ENCODE measurements at places on chromosomes 2 and 18.

GRCh38 chr2:42788-43187 lies 3.5 kb downstream of the FAM110C start:
- DNase-seq, result no peak

- no peak for DNase-seq
Observed at GRCh38 chr2:37782155-37782673, 110.8 kb upstream of the CDC42EP3 start.

DNA sequence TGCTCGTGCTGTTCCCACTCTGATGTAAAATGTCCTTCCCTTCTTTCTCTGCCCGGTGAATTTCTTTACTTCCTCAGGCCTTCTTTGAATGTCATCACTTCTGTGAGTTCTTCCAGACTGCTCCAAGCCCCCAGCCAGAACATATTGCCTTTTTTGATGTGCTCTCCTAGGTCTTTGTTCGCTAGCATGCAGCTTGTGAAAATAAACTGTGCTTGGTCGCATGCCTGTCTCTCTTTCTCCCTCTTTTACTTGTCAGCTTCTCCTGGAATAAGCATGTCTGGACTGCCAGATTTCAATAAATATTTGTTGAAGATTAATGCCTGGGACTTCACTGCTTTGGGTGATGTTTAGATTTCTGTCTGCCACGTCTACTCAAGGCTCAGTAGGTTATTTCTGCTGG lies 82.7 kb upstream of the ARHGAP28 start:
- no peak for DNase-seq

DNA sequence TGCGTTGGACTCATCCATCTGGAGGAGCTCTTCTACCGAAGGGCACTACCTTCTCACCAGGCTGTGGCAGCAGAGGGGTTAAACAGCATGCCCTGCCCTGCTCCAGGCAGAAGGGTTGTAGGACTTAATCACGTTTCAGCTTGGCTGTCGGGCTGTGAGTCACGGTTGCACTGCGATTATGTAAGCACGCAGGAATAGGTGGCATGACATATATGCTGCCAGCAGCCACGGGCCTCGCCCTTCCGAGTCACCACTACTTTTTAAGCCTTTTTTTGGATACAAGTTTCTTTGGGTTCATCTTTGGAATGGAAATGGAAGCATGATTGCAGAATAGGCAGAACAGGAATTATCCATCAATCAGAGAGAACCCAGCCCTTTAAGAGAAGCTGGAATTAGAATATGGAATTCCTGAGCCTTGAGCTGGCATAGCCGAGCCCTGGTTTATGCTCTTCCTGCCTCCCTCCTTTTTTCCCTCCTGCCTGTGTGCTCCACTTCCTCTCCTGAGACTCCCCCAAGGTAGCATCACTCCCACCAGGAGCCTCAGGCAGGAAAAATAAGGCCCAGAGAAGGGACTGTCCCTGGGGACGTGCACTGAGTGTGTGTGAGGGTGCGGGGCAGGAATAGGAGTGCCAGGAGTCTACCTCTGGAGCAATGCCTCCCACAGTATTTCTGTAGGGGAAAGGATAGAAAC lies 86.8 kb downstream of the SEMA4F start:
- peak; percentile 42 for DNase-seq

- DNase-seq, result no peak
Observed at GRCh38 chr2:55880416-55881143, 43.0 kb downstream of the EFEMP1 start.

DNA sequence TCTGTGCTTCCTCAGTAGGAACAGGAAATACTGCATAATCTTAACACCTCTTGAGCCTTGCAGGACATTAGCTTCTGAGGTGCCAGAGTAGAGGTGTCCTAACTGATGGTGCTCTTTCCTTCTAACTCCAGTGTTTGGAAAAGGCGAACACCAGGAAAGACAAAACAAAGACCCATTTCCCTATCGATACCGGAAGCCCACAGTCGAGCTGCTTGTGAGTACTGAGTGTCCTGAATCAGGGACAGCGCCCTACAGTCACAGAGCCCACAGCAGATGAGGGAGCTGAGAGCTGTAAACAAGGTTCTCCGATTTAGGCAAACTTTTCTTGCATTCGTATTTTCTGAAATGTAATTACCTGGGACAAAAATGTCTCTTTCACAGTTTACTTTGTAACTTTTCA lies 50.7 kb downstream of the SLC14A2 start:
- no peak for DNase-seq

GRCh38 chr2:202965810-202966460 lies 48.7 kb upstream of the NBEAL1 start:
- peak; percentile 42 for DNase-seq

- no peak for DNase-seq
Observed at GRCh38 chr2:121740973-121741372, 4.3 kb upstream of the NIFK start.

DNA sequence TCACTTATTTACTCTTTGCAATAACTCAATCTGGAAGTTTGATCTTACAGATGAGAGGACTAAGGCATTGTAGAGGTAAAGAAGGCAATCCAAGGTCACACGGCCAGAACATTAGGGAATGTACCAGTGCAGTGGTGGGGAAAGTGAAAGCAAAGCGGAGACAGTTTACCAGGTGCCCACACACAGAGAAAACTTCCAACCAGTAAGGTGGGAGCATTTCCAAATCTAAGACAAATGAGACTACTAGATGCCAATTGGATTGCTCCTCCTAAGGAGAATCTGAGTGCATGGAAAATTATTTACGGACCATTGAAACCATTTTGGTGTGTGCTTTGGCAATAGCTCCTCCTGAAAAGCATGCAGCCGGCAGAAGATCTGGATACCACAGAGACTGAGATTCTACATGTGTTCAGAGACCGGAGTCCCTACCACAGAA lies 34.9 kb downstream of the SLC20A1 start:
- no peak for DNase-seq

GRCh38 chr18:8762968-8763367 lies 57.6 kb downstream of the MTCL1 start:
- no peak for DNase-seq

DNA sequence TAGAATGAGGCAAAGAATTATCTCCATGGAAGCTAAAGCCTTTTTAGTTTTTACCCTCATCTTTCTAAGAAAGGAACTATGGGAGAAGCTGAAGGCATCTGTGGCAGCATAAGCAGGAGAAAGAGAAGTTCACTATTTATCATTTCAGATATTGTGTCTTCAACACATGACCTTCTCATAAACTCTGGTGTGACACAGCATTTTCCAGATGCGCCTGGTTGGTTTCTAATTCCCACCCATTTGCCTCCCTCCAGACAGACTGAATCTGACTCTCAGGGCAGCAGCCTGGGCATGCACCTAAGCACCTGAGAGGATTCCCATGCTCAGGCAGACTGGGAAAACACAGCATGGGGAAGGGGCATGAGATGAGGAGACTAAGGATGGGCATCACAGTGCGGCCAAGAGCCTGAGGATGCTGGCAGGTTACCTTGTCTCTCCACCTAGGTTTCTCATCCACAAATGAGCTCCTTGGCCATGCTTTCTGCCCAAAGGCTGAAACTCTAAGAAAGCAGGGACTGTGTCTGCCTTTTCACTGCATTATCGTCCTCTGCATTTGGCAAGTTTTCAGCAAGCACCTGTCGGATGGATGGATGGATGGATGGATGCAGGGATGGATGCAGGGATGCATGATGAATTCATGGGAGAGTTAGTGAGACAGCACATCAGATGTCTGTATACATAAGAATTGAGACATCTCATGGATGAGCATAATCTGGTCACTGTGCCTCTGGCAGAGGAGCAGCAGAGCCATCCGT lies 28.8 kb upstream of the SULT1C4 start:
- no peak for DNase-seq

DNA sequence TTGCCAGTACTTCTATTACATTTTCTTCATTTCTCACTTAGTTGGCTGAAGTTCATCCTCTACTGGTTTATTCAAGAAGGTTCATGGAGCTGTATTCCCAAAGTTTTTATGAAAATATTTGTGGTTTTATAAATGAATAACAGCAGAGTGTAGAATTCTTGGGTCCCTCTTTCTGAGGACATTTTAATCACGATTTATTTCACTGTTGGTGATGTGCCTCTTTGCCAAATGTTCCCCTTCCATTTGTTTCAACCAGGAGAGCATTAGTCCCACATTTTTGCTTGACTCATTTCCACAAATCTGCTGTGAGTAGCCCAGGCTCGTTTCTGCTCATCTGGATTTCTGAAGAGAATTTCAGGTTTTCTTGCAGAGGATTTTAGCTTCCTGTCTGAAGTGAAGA lies 20.8 kb downstream of the COPS7B start:
- no peak for DNase-seq

DNA sequence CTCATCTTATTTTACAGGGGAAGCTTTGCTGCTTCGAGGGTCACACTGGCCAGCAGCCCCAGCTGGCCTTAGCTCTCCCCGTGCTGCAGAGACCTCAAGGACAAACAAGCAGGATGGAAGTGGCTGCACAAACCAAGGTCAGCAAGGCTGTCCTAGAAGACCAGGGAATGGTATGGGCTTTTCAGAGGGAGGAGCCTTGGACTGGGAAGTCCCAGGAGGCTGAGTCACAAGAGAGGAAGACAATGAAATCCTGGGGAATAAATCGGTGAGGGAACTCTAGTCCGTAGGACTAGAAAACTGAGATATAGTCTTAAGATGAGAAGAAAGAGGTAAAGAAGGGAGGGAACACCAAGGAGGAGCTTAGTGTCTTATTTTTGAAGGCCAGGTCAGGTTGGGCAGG lies 15.7 kb downstream of the CREG2 start:
- no peak for DNase-seq

- no peak for DNase-seq
Observed at GRCh38 chr18:68414407-68414806, 300.5 kb downstream of the TMX3 start.

DNA sequence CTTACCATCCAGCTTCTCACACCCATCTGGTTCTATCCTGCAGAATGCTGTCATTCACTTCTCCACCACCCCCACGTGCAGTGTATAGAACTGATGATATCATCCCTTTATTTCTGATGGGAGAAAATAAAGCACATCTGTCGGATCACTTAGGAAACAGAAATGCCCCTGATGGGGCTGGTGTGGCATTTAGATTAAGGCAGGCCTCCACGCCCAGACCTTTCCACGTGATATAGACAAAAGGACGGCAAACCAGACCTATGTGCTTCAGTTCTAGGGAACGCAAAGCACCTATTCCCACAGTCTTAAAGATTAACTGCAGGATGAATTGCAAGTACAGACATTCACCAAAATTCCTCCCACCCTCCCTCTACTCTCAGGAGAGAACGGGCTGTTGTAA lies 27.6 kb upstream of the CABLES1 start:
- no peak for DNase-seq

GRCh38 chr2:231621051-231621879 lies 28.6 kb downstream of the TEX44 start:
- DNase-seq, result peak; percentile 80

DNA sequence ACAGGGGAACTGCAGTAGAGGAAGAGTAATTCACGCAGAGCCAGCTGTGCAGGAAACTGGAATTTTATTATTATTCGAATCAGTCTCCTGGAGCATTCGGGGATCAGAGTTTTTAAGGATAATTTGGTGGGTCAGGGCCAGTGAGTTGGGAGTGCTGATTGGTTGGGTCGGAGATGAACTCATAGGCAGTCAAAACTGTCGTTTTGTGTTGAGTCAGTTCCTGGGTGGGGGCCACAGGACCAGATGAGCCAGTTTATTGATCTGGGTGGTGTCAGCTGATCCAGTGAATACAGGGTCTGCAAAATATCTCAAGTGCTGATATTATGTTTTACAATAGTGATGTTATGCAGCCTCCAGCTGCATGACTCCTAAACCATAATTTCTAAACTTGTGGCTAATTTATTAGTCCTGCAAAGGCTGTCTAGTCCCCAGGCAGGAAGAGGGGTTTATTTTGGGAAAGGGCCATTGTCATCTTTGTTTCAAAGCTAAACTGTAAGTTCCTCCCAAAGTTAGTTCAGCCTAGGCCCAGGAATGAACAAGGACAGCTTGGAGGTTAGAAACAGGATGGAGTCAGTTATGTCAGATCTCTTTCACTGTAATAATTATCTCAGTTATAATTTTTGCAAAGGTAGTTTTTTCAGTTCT lies 67.0 kb downstream of the ASAP2 start:
- no peak for DNase-seq

DNA sequence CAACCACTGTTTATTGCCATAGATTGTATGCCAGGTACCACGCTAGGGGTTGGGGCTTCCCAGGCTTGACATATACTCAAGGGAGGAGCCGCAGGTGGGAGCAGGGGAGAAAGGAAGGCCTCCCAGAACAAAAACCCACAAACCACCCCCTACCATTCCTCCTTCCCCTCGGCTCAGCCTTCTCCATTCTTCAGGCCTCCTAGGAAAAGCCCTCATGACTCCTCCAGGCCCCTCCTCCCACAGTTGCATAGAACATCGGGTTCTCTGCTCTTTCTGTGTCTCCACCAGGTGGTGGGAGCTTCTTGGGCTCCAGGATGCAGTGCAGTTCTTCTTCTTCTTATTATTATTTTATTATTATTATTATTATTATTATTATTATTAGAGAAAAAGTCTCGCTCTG lies 80.3 kb downstream of the ZFP36L2 start:
- no peak for DNase-seq

DNA sequence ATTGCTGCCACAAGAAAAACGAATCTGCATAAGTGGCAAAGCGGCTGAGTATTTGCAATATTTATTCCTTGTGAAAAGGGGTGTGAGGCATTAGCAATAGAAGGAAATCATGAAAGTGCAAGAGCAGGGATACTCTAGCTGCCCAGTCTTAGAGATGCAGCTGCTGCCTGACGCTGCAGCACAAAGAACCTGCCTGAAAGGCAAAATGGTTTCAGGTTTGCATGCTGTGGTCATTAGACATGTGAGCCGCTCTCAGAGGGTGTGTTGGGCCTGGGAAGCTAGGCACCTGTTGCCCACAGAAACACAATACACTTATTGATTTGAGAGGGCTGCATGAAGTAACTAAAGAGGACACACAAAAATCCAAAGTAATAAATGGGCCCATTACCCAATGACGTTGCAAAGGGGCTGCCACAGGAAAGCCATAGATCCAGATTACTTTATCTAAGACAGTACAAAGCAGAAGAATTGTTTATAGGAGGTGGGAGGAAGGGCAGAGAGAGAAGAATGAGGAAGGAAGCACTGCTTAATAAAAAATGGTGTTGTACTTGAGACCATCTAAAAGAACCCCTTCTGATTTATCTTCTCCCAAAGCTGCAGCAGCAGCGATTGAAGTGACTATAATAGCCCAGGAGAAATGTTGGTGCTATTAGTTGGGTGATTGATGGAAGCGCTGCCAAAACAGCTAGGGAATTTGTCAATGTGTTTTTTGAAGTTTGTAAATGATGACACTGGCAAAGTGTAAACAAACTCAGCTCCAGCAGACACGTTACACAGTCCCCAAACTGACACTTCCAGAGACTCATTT lies 492.4 kb upstream of the ACVR2A start:
- no peak for DNase-seq

DNA sequence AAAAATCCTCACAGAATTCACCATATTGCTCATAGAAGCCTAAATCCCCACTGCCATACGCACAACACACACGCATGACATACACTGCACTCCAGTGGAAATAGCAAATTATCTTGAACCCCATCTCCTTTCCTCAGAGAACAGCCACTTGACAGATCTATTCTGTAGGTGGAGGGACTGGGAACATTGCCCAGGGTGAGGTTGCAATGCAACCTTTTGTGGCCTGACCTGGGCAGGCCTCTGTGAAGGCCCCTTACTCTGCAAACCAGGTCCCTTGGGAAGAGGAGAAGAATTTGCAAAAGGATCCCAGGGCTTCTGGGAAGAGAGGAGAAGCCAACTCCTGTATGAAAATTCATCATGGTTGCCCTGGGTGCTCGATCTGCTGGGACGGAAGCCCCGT lies 51.9 kb downstream of the SDC1 start:
- peak; percentile 3 for DNase-seq
